ENCODE measurements at places on chromosomes 12 and 14.

- no peak for DNase-seq
Measured at GRCh38 chr12:26878661-26879119, 45.7 kb upstream of the ITPR2 start.

- no peak for DNase-seq
Measured at GRCh38 chr12:56299308-56299852, 750 bp downstream of the CS start.

DNA sequence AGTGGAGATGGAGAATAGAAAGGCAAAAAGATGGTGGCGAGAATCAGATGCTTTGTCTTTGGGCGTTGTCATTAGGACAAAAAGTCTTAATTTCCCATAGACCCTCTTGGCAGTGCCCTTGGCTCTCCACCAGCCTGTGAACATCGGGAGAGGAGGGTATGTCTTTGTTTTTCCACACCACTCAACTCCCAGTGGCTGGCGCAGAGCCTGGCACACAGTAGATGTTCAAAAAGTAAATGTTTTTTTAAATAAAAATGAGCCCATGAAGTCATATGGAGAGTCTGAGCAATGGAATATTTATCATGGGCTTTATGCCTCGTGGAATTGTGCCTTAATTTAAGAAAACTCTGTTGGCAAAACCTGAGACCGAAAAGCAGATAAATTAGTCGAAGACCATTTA, 90.4 kb downstream of the SRGAP1 start:
- DNase-seq, result no peak

- no peak for DNase-seq
Measured at GRCh38 chr14:94570002-94570400, 8.8 kb downstream of the SERPINA4 start.

DNA sequence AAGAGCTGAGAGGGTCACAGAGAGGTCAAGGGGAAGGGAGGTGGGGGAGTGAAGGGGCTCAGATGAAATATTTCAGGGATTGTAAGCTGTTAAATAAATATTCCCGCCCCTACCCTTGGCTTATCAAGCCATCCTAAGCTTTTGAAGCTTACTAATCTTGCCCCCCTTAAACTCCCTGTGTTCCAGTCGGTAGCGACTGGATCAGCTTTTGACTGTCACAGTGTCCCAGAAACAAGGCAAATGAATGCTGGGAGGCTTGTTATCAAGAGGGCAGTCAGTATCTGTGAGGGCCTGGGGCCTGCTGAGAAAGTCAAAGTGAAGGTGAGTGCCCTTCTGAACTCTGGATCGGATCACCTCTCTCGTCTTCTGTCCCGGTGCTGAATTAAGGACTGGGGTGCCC, 128.1 kb downstream of the DACT1 start:
- no peak for DNase-seq

GRCh38 chr14:102666635-102667034, 74.2 kb downstream of the RCOR1 start:
- no peak for DNase-seq

DNA sequence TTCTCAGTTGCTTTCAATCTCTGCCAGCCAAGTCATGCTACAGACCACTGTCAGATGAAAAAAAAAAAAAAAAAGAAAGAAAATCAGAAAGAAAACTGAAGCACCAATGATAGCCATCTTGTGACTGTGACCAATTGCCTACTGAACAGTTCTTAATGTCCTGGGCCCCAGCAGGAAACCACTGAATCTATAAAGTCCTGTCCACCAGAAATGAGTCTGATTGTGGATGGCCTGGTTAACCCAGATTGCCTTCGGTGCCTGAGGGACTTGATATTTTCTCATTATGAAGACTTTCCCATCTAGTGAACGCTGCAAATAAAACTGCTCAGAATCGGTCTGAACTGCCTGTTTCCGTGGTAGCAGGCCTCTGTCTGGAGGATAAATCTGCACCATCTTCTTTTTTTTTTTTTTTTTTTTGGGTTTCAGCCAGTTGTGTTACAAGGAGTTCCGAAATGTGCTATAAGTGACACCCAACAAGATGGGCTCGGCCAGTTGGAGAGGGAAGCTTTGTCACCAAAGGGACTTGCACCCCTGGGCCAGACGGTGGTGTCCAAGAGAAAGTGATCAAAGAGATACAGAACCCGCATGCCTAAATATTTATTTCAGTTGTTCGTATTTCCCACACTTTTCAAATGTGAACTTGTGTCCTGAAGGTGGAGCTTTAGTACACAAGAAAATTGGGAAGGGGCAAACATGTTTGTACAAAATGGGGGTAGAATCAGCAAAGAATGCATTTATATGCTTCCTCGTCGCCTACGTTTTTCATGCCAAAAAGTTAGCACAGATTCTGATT, 3.0 kb upstream of the PLXNC1 start:
- DNase-seq, result no peak

- DNase-seq, result no peak
Measured at GRCh38 chr14:63457498-63457897, 85.7 kb downstream of the PPP2R5E start.

DNA sequence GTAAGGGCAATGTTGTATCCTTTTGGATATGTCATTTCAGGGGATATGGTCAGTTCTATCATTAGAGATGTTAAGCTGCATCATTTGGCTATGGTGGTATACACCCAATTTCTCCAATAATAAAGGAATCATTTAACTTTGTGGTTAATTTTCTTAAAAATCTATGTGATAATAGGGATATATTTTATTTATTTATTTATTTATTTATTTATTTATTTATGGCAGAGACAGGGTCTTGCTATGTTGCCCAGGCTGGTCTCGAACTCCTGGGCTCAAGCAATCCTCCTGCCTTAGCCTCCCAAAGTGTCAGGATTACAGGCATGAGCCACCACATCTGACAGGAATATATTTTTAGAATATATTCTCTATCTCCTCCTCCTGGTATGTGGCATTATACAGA, 85.7 kb downstream of the EML5 start:
- DNase-seq, result no peak

DNA sequence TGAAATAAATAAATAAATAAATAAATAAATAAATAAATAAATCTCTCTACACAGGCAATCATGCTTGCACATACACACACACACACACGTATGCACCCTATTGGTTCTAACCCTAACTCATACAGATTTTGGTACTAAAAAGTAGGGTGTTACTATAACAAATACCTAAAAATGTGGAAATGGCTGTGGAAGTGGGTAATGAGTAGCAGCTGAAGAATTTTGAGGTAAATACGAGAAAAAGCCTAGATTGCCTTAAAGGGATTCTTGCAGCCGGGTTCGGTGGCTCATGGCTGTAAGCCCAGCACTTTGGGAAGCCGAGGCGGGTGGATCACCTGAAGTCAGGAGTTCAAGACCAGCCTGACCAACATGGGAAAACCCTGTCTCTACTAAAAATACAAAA, 15.7 kb upstream of the SLC2A3 start:
- DNase-seq, result no peak

GRCh38 chr12:109548258-109548657, 25.0 kb downstream of the MMAB start:
- no peak for DNase-seq

DNA sequence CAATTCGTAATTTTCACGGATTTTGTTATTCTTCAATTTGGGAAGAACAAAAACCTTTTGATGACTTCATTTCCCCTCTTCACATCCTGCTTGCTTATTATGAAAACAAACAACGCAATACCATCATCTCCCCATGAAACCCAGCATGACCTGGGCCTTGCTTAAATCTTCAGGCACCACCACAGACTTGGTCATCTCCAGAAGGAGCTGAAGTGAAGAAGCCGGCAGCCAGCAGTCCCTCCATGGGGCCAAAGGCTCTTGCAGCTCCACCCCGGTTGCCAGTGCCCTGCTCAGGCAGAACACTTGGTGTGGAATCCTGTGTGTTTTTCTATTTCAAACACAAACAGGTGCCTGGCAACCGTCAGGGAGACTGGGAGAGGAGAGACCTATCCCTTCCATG, 982.9 kb upstream of the TMEM132C start:
- DNase-seq, result no peak

DNA sequence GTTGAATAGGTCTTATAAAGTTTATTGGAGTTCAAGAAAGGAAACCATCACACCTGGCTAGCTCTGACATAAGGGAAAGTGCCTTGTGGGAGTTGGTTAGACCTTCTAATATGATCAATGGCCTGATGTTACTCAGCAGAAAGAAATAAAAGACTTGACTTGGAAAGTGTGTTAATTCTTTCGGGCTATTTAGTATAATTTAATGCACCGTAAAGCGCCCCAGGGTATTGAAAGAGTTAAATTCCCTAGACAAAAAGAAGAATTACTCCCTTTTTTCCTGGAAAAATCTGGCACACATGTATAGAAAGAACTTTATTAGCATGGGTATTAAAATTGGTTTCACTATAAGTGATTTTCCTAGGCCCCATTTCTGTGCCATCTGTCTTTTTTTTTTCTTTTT, 1125.7 kb upstream of the FLRT2 start:
- no peak for DNase-seq

- no peak for DNase-seq
Measured at GRCh38 chr12:96403870-96404269, 3.6 kb upstream of the CDK17 start.

DNA sequence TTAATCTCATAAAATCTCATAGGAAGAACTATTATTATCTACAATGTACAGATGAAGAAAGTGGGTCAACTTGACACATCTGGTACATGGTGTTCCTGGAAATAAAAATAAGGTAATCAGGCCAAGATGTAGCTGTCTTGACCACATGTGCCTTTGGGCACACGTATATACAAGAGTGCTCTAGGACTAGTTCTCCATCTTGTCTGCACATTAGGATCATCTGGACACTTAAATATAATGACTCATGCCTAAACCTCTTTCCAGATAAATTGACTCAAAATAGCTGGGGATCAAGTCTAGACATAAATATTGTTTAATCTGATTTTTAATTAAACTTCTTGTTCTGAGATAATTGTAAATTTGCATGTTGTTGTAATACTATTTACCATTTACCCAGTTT, 182.6 kb downstream of the CNTN1 start:
- no peak for DNase-seq

DNA sequence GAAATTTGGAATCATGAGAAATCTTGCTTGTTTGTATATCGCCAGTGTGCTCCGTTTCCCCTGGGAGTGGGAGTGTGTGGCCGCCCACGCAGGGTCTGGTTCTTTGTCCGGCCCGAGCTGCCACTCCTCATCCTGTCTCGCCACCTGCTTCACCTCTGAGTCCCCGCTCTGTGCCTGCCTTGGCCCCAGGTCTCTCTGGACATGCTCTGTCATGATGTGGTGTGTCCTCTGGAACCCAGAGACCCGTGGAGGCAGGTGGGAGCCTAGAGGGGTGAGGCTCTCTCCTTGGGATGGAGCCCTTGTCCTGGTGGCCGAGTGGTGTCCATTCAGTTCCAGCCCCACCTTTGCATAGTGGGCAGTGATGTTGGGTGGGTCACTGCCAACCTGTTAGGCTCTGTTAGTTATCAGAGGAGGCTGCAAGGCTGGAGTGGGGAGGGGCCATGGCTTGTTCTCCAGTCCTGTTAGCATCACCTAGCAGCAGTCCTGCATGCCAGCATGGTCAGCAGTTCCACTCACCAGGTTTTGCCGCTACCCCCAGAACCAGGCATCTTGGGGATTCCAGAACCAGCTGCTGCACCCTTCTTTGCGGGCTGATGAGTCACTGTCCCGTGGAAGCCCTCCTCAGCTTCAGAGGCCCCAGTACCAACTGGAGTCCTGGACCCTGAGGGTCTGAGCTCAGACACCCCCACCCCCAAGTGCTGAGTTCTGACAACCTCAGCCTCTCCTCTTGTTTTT, 76.5 kb downstream of the EP400 start:
- DNase-seq, result no peak

GRCh38 chr12:26632756-26633155, 200.2 kb downstream of the ITPR2 start:
- no peak for DNase-seq

DNA sequence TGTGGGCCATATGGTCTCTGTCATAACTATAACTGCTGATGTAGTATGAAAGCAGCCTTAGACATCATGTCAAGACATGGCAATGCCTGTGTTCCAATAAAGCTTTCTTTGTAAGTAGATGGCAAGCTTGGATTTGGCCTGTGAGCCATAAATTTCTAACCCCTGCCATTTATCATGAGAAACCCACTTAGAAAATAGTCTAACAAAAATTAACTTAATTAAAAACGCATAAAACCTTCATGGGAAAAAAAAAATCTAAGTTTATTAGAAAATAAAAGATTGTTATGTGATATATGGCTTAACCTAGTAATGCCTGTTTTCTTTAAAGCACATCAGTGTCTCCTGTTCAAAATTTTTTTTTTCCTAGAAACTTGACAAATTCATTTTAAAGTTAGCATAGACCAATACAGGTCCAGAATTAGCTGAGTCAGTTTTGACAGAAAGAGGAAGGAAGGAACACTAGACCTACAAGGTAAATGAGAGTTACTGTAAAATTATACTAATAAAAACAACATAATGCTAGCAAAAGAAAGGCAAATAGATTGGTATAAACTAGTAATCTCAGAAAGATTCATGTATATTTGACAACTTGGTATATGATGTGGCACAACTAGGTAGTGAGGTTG, 68.2 kb downstream of the USP15 start:
- DNase-seq, result no peak

DNA sequence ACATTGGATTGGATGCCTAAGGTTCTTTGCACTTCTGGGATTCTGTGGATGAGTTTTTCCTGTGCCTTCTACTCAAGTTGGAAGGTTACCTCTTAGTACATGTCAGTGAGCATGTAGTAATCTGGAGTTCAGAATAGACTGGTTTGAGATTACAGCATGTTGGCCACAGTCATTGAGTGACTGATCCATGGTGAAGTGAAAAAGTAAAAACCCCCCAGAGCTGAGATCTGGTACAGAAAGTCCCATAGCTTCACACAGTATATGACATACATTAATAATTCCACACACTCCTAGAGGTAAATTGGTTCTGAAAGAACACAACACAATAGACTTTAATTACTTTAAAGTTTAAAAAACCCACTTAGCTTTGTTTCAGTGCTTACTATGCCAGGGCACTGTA, 11.9 kb upstream of the CCND2 start:
- no peak for DNase-seq

Data from activated B cell treated with CpG ODN at 0.5 μM for 24 hours (primary cell).